ENCODE measurements at places on chromosomes 1 and 21.
A peak's percentile ranks its signal among the peaks of the same experiment; 100 is the strongest.

DNA sequence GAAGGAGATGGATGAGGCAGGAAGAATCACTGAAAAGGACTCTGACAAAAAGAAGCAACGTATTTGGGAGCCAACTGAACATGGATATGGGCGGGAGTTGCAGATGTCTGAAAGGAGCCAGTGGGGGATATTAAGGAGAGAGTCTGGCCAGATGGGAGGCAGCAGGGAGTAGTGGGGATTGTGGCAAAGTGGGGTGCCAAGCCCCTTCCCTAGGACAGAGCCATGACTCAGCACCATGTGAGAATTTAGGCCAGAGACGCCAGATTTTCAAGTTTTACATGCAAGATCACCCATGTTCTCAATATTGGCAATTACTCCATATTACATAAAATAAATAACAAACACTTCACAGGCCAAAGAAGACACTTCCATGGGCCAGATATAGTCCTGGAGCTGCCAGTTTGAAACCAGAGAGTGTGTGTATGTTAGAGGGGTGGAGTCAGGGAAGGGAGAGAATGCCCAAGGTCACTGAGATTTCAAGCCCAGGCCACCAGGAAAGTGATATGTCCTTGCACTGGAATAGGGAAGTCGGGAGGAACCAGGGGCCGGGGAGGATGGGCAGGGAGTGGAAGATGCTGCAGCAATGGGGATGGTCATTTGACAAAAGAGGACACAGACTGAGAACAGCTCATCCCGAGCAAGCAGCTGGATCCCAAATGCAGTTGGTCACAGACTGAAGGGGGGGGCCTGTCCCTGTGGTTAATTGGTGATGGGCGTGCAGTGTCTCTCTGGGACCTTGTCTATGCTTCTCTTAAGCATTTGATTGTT lies 23.5 kb downstream of the TMEM51 start:
- no peak for DNase-seq

DNA sequence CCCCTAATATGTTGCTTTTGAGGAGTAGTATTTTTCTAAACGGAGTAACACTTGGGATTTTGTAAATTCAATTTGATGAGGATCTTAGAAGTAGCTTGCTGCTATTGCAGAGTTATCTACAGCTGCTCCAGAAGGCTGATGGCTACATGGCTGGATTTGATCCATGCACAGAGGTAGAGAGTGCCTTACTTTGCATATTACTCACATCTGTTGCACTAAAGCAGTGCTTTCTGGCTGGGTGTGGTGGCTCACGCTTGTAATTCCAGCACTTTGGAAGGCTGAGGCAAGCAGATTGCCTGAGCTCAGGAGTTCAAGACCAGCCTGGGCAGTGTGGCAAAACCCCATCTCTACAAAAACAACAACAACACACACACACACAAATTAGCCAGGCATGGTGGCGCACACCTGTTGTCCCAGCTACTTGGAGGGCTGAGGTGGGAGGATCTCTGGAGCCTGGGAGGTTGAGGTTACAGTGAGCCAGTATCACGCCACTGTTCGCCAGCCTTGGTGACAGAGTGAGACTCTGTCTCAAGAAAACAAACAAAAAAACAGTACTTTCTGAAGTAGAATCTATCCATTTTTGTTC lies 24.6 kb downstream of the RALGPS2 start:
- no peak for DNase-seq

DNA sequence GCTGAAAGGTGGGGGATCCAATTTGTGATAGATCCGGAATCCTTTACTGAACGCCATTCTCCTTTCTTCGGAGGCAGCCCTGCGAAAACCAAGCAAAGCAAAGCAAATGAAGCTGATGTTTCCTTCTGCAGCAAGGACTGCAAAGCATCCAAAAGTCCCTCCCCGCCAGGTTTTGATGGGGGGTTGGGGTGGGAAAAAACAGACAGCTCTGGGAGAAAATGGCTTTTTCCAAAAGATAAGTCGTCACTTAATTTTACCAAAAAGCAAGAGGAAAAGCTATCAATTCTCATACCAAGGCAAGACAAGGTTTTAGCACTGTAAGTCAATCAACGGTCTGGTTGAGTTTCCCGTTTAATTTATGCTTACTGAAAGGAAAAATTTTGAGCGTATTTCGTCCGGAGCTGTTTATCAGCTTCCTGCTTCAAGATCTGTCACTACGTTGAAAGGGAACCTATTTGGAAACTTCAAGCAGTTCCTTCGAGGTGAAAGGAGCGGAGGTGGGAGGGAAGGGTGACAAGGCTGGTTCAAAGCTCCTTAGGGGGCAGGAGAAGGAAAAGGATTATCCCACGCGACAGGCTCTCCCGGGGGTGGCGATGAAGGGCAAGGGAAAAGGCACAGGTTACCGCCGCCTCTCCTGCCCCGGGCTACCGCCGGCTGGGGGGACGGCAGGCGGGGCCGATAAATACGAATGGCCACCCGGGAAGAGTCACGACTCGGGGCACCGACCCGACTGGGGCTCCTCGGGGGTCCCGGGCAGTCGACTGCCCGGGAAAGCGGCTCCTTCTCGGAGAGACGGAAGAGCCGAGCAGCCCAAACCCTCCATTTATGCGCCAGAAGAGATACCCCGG lies 750 bp downstream of the SYNJ1 start:
- no peak for DNase-seq

- DNase-seq = peak; percentile 55
Observed at GRCh38 chr1:156608981-156609380, 7.7 kb upstream of the GPATCH4 start.

- no peak for DNase-seq
Observed at GRCh38 chr1:198316546-198317100, 159.8 kb downstream of the NEK7 start.

DNA sequence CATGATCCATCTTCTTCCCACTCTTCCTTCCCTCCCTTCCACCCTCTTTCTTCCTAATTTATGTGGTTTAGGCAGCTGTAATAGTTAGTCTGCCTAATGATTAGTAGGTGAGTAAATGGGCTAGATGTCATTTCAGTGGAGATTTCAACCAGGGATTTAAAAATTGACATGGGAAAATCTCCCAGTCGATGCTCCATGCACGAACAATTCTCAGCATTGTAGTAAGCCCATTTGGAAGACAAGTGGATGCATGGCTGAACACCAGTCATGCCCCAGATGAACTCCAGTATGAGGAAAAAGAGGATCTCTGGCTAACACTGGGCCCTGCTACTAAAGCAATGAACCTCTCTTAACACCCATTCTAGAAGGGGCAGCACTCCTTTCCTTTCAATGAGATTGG lies 25.3 kb downstream of the CHI3L2 start:
- no peak for DNase-seq

- no peak for DNase-seq
Observed at GRCh38 chr1:59569198-59569597, 245.6 kb upstream of the HOOK1 start.

DNA sequence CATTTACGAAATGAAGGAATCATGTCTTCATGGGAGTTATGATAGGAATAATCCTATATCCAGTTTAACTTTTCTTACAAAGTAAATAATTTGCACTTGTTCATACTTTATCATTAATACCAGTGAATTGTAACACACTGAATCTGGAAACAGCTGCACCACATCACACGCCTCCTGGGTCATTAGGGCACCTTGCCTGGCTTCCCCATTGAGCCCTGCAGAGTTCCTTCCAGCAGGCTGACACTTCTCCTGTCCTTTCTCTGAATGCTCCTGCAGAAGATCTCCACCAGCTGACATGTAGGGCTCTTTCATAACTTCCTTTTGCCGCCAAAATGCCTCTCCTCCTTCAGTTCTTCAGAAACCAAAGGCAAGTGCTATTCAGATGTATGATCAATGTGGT lies 201.1 kb downstream of the DAB1 start:
- no peak for DNase-seq

- DNase-seq = no peak
Observed at GRCh38 chr1:54153535-54154439, 987 bp upstream of the CDCP2 start.

DNA sequence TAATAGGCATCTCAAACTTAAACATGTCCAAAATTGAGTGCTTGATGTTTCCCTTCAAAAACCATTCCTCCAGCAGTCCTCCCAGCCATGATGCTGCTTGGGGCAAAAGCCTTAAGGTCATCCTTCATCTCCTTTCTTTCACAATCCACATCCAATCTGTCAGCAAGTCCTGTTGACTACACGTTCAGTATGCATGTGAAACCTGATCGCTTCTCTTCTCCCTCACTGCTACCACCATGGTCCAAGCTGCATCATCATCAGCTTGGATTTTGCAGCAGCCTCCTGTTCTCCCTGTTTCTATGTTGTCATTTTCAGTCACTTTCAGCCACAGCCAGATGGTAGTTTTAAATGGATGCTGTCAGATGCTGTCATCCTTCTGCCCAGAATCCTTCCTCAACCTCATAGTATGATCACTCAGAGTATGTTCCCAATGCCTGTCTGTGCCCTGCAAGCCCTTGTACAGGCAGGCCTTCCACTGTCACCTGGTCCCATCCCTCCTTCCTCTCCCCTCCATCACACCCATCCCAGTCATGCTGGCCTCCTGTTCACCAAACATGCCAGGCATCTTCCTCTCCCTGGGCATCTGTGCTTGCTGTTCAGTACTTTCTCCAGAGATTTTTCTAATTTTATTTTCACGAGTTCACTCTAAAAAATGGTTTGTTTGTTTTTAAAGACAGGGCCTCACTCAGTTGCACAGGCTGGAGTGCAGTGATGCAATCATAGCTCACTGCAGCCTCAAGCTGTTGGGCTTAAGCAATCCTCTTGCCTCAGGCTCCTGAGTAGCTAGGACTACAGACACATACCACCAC lies 66.0 kb downstream of the SYDE2 start:
- DNase-seq = no peak

DNA sequence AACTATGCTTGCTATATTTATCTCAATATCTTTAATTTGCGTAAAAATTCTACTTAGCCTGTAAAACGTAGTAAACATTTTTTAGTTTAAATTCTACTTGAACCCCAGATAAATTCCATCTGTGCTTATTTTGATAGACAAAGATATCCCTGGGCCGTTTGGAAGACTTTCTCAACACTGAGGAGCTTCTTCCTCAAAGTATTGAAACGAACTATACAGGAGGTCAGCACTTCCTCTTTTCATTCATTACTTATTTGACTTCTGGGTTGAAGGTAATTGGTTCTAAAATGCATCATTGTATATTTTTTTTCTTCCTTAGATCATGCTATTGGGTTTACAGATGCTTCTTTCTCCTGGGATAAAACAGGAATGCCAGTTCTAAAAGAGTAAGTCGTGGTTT lies 74.7 kb downstream of the HSPA13 start:
- DNase-seq = no peak
